Hematopoietic multipotent progenitor cell treated with erythropoietin and hydrocortisone succinate and interleukin-3 and kit ligand, for 4 days (in vitro differentiated cells): ENCODE measurements at places on chromosomes 5 and 9.

DNA sequence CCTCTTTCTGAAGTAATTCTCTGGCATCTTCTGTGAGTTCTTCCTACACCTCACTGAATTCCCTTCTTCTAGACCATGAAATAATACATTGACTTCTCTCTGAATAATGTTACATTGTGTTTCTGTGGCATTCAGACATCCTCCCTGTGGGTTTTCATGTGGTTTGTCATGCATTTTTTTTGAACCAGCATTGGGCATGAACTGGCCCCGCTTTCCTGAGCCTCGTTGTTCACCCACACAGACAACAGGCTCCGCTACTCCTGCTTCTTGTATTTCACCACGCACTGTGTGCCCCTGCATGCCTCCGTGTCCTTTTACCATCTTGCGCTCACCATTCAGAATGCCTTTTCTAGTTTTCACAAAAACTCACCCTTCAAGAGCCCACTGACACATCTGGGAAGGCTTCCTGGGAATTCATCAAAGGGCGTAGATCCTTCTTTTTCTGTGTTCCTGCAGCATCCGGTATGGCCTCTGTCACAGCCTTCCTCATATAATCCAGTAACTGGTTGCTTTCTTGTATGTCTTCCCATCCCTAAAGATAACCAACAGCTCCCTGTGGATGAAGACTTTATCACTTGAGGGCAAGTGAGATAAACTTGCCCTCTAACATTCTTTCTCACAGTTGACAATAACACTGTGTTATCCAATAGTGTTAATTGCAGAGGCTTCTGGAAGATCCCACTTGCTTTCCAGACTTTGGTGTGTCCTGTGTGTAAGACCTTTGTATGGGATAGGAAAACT is 51.5 kb upstream of the ADAMTSL1 start:
- no peak for DNase-seq

DNA sequence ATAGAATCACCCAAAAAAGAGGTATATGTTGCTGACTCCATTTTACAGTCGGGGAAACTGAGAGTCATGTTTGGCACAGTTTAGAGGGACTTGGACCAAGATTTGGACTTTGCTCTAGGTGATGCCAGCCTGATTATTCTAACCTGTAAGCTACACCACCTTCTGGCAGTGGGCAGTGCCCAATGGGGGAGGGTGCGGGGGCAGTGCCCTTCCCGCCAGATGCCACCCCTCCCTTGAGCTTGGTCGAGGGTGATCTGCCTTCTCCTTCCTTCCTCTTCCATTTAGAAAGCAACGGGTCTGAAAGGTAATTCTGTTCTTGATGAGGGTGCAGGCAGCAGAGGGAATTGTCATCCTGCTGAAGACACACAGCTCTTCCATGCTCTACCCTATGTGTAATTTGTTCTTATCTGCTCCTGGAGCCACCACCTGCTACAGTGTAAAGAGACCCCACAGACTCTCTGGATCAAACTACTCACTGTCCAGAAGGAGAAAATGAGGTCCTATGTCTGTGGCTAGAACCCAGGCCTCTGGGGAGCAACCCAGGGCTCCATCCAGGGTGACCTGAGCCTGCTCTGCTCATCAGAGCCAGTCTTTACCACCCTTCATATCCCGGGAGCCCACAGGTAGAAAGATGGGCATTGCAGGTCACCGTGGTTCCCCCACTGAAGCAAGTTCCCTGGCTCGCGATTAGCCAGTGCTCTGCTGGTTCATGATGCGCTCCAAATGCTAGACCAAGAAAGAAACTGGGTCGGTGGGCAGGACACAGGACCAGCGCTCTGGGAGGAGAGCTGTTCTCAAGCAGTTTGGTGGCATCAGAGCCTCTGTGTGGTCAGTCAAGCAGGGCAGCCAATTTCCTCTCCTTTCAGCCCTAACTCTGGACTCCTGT is 156.2 kb downstream of the RGS3 start:
- no peak for DNase-seq

GRCh38 chr5:91049800-91050199 is 333.3 kb downstream of the ARRDC3 start:
- DNase-seq, result no peak

DNA sequence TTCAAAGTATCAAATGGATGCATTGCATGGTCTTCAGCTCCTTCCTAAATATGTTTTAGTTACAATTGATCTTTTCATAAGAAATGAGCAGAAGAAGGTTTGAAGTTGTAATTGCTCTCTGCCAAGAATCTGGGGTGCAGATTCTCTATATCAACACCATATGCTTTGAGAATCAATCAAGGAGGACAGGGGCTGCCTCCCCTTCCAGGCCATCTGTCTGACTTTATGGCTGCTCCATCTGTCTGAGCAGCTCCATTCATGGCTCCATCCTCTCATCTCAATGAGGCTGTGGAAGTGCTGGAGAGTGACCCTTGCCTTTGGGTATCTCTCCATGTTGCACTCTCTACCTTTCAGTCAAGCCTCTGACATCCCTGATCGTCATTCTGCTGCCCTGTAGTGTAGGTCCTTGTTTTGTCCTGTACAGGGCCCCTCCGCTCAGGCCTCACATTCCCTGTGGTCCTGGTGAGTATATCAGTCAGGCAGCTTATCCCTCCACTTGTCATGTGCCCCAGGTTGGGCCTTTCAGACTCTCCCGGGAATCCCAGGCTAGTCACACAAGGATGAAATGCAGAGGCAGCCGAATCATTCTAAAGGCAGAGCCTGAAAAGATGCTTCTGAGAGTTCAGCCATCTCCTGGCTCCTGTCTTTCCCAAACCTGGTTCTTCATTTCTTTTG is 14.0 kb upstream of the SV2C start:
- DNase-seq, result no peak

- no peak for DNase-seq
Observed at GRCh38 chr5:176355400-176356178, 6.0 kb downstream of the KIAA1191 start.

- no peak for DNase-seq
Observed at GRCh38 chr9:88372103-88372654, 16.1 kb upstream of the SPIN1 start.

DNA sequence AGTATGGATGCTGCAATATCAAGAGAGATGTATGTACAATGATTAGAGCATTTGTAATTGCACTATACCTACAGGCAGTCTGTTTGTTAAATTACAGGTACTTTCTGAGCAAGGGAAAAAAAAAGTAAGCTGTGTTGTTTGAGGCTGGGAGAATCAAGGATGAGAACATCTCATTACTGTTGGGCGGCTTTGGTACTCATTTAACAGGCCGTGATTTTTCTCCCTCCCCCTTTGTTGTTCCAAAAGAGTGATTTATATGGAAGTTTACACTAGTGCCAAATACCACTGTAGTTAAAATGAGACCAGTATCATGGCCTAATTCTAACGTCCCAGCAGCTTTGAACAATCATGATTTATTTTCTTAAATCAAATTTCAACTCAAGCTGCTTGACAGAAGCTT is 71.2 kb upstream of the GNA14 start:
- DNase-seq, result no peak

DNA sequence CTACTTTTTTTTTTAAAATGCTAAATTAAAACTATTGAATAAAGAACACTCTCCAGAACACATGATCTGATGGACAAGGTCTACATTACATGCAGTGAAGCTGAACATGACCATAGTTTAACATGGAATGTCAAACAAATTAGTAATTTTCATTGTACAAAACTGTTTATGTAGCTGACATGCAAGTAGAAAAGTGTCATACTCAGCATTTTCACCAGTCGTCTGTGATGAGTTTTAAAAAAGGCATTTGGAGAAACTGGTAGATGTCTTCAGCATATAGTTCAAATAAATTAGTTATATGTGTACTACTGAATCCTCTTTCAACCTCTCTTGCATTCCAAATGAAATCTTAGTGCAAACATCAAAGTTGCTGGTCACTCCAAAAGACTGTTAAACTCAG is 301.9 kb downstream of the FER start:
- no peak for DNase-seq

- no peak for DNase-seq
Observed at GRCh38 chr9:90107040-90107725, 502.4 kb downstream of the GADD45G start.

DNA sequence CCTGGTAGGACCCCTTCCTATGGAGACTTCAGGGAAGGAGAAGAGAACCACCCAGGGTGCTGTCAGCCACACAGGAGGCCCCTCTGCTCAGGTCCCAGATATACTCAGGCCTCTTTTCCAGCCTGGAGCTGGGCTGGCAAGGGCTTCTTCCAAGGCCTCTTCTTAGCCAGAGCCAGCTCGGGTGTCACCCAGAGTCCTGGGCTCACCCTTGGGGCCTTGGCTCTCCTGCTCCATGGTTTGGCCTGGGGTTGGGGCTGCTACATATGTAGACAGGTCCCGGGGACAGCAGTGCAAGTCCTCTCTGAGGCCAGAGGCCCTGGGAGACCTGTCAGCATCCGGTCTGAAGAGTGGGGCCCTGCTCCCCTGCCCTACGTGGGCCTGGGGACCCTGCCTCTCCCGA is 22.8 kb downstream of the PAEP start:
- DNase-seq, result no peak

- DNase-seq, result no peak
Observed at GRCh38 chr9:25224309-25224708, 453.9 kb downstream of the TUSC1 start.

DNA sequence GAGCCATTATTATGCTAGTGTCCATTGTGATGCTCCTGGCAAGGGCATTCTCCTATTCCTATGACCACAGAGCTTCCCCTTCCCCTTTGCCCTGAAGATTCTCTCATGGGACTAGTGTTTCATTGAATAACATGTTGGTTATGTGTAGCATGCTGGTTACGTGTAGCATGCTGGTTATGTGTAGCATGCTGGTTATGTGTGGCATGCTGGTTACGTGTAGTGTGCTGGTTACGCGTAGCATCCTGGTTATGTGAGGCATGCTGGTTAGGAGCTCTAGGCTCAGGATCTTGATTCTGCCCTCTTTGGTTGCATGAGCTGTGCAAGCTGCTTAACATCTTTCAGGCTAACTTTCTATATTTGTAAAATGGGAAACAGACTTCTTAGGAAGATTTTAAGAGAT is 46.5 kb upstream of the GPR151 start:
- DNase-seq, result no peak

- DNase-seq, result peak; percentile 38
Observed at GRCh38 chr9:120579139-120580050, 572 bp downstream of the CDK5RAP2 start.

DNA sequence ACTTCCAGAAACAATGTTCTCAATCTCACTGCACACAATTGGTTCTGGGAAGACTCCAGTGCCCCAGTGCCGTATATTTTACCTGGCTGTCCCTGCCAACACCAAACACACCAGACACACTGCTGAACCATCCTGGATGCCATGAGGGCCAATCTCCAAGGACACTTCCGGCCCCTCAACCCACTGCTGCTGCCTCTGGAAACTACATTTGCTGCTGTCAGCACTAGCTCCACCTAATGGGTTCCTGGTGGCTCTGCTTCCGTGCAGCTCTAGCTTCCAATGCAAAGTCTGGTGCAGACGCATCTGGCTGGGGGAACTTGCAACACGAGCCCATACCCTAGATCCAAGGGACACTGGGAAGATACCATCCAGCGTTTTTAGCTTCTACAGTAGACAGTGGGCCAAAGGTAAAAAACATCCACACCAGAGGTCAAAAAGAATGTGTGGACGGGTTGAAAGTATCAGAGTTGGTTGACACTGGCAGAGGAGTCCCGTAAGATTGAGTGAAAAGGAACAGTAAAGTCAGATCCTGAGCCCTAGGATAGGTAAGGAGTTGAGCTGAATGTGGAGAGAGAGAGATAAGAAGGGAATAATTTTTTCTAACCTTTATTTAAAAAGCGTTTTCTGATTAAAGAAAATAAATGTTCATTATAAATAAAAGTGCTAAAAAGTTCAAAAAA is 99.7 kb upstream of the KIF2A start:
- DNase-seq, result no peak

GRCh38 chr5:79827159-79827629 is 137.6 kb downstream of the CMYA5 start:
- DNase-seq, result no peak

DNA sequence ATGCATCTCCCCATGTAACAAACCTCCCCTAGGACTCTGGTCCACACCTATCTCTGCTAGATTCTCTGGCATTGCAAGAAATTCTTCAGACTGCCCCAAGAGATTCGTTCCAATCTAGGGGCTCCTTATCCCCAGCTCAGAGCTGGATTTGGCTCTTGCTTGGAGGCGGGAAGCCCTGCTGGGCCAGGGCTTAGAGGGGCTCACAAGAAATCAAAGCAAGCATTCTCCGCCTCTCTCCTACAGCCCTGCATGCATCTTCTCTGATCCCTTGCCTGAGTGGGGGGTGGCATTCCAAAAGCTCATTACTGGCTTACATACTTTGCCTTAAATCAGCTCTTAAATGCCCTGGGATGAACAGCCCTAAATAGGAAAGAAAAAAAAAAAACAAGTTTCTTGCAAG is 75.8 kb downstream of the KCNIP1 start:
- no peak for DNase-seq

- no peak for DNase-seq
Observed at GRCh38 chr9:11931751-11932150, 761.4 kb upstream of the TYRP1 start.

DNA sequence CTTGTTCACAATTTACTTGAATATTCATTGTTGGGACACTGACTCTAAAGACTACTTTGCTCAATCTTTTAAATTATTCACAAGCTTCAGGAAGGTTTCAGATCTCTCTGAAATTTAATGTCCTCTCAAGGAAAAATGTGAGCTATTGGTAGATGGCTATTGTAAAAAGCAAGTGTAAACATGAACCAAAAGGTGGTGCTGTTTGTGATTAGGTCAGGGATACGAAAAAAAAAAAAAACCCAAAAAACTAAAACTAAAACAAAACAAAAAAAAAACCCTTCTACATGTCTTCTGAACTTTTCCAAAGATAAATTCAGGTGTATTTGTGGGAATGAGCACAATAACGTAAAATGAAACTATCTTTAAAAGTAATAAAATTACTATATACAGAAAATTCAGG is 193.8 kb downstream of the SLF1 start:
- no peak for DNase-seq

- no peak for DNase-seq
Observed at GRCh38 chr5:12248831-12249230, 344.6 kb upstream of the CTNND2 start.

- no peak for DNase-seq
Observed at GRCh38 chr9:72557549-72557948, 36.1 kb downstream of the TMC1 start.

DNA sequence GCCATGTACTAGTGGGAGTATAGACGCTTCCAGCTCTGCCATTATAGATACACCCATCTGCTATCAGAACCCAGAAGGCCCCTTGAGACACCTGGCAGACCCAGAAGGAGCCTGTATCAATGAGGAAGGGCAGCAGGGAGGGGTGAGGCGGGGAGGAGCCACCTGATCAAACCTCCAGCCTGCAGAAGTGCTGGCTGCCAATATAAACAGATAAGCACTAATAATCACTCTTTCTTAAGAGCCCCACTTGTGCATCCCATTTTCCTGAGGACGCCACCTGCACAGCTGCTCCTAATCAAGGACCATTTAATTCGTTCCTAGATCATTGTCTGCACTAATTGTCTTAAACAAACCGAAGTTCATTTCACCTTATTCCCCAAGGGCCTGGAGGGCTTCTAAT is 75.0 kb upstream of the NEK6 start:
- DNase-seq, result no peak
